ENCODE measurements at places on chromosomes 13 and 19. TPM values are rescaled to one million over a fixed set of nuclear protein-coding genes. Genes with fewer than 3 reads are reported as not detected.

Gene CD79A
- total RNA-seq = not detected

DNA sequence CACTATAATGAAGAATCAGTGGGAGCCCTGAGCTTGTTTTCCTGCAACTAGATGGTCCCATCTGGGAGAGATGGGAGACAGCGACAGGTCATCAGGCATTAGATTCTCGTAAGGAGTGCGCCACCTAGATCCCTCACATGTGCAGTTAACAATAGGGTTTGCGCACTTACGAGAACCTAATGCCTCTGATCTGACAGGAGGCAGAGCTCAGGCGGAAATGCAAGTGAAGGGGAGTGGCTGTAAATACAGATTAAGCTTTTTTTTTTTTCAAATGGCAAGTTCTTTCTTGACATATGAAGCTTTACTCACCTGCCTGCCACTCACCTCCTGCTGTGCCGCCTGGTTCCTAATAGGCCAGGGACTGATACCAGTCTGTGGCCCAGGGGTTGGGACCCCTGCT is 14.4 kb downstream of the CDC16 start:
- H3K4me1 ChIP-seq = no peaks in the 10 kb centered on the region
- H3K36me3 ChIP-seq = peaks cover 70% of the 10 kb centered on the region
- no peak for DNase-seq

DNA sequence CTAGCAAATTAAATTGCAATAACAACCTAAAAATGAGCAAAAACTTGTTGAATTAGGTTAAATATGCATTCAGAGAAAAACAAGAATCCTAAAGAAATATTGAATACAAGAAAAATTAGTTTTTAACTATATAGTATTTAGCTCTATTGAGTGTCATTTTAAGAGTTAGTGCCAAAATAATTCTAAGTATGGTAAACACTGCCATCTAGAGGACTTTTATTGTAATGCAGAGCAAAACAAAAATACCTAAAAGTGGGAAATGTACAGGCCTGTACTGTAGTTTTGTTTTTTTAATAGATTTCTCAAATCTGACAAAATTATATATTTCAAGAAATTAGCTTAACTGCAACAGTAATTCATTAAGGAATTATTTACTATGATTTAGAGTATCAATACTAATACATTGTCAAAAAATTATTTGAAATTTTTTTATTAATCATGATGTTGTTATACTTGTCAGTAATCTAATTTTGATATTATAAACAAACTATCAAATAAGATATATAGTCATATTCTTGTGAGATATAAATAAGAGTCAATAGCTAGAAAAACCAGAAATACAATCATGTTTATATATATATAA is 8.2 kb upstream of the PCDH9 start:
- H3K27me3 ChIP-seq = no peaks in the 10 kb centered on the region
- peaks cover 5% of the 10 kb centered on the region for H3K4me1 ChIP-seq
- H3K36me3 ChIP-seq = no peaks in the 10 kb centered on the region
- H3K4me3 ChIP-seq = no peak overlapping the region

DNA sequence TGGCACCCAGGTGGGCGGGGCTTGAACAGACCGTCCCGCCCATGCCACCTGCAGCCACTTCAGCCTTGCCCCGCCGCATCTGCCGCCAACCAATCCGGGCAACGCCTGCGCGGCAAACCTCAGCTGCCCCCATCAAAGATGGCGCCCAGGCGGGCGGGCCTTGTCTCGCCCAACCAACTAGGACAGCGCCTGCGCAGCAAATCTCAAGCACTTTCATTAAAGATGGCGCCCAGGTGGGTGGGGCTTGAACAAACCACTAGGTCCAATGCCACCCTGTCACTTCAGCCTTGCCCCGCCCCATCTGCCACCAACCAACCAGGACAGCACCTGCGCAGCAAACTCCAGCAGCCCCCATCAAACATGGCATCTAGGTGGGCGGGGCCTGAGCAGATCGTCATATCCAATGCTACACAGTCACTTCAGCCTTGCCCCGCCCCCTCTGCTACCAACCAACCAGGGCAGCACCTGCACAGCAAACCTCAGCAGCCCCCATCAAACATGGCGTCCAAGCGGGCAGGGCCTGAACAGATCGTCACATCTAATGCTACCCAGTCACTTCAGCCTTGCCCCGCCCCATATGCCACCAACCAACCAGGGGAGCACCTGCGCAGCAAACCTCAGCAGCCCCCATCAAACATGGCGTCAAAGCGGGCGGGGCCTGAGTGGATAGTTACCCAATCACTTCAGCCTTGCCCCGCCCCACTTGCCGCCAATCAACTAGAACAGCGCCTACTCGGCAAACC is 1.4 kb downstream of the PEG3 start:
- H3K36me3 ChIP-seq = 0 out of 2 replicates have a peak, but pooled peaks cover 3% of the 10 kb centered on the region
- DNase-seq = no peak
- H3K27ac ChIP-seq = no peak overlapping the region
- H3K27me3 ChIP-seq = no peaks in the 10 kb centered on the region
- H3K4me1 ChIP-seq = no peaks in the 10 kb centered on the region
- no peak overlapping the region for H3K4me3 ChIP-seq

- H3K4me1 ChIP-seq = no peaks in the 10 kb centered on the region
- no peak for DNase-seq
- no peak overlapping the region for H3K4me3 ChIP-seq
Measured at GRCh38 chr13:101979825-101980224, 422.0 kb downstream of the FGF14 start.

GRCh38 chr13:25432691-25433090 is 60.9 kb downstream of the ATP8A2 start:
- no peaks in the 10 kb centered on the region for H3K36me3 ChIP-seq
- H3K4me3 ChIP-seq = no peak overlapping the region
- no peak overlapping the region for H3K27ac ChIP-seq
- no peak for DNase-seq
- H3K4me1 ChIP-seq = no peaks in the 10 kb centered on the region

DNA sequence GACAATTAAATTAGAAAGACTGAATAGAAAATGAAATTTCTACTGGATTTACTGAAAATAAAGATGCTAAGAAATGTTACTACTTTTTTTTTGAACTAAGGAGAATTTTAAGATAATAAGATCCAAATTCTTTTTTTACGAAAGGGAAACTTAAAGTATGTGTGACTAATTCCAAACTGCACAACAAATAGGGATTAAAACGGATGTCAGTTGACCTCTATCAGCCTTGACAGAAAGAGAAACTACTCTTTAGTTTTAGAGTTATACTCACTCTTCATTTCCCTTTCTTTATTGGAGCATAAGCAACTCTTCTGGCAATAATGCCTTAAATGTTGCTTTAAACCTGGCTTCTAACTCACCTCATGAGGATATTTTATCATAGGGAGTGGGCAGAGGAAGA is 273.8 kb downstream of the SLITRK6 start:
- H3K27ac ChIP-seq = no peak overlapping the region
- no peaks in the 10 kb centered on the region for H3K36me3 ChIP-seq
- no peaks in the 10 kb centered on the region for H3K4me1 ChIP-seq
- DNase-seq = no peak
- H3K4me3 ChIP-seq = no peak overlapping the region
- H3K27me3 ChIP-seq = no peaks in the 10 kb centered on the region

GRCh38 chr13:21938168-21938567 is 267.3 kb downstream of the FGF9 start:
- no peak overlapping the region for H3K4me3 ChIP-seq
- no peaks in the 10 kb centered on the region for H3K4me1 ChIP-seq
- no peaks in the 10 kb centered on the region for H3K36me3 ChIP-seq
- H3K27me3 ChIP-seq = no peaks in the 10 kb centered on the region
- no peak for DNase-seq
- H3K27ac ChIP-seq = no peak overlapping the region

DNA sequence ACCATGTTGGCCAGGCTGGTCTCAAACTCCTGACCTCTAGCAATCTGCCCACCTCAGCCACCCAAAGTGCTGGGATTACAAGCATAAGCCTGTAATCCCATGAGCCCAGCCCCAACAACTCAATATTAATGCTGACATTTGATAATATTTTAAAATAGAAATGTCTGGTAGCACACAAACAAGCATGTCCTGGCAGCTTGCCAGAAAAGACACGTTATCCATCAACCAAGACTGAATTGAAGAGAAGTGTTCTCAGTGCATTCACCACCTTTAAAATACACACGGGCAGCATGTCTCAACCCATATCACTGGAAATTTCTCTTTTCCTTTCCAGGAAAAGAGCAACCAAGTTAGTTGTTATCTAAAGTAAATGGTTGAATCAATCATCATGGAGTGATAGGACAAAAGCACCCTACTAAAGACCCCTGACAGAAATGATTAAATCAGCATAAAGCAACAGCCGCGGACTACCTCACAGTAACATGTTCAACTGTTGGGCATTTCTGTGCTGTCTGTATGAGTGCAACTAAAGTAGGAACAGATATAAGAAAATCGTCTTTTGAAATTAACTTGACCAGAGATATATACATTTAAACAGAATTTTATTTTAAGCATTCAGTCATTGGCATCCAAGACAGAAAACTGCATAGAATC is 25.0 kb downstream of the LHFPL6 start:
- DNase-seq = no peak
- no peak overlapping the region for H3K4me3 ChIP-seq
- no peaks in the 10 kb centered on the region for H3K27me3 ChIP-seq
- no peaks in the 10 kb centered on the region for H3K36me3 ChIP-seq
- no peak overlapping the region for H3K27ac ChIP-seq

Gene UPF1
- total RNA-seq = 81.9 TPM

DNA sequence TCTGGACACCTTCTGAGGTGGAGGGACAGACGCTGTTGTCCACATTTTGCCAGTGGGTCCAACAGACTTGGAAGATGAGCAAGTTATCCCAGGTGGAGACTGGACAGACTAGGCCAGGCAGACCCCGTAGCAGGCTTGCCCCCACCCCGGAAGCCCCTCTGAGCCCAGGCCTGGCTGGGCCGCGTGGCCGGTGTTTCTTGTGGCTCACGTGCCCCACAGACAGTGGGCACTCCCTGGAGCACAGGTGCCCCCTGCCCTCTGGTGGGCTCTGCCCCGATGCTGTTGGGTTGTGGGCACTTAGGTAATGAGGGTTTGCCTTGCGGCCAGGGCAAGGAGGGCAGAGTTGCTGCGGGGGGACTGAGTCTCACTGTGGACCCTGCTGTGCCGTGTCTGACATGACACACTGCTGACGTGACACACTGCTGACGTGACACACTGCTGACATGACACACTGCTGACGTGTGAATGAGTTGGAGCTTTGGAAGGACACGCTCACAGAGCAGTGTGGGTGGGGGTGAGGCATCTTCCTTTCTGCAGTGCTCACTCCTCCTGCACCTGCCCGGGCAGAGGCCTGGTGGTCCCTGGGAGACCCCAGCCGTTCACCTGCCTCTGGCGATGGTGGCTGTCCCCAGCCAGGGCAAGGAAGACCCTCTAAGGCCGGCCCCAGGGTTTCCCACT is 25.1 kb downstream of the DOT1L start:
- H3K27me3 ChIP-seq = no peaks in the 10 kb centered on the region
- DNase-seq = no peak
- no peak overlapping the region for H3K4me3 ChIP-seq
- no peak overlapping the region for H3K27ac ChIP-seq
- no peaks in the 10 kb centered on the region for H3K4me1 ChIP-seq

GRCh38 chr13:99299256-99299919 is 7.8 kb downstream of the GPR183 start:
- H3K27me3 ChIP-seq = no peaks in the 10 kb centered on the region
- no peak overlapping the region for H3K27ac ChIP-seq
- no peaks in the 10 kb centered on the region for H3K4me1 ChIP-seq
- no peak overlapping the region for H3K4me3 ChIP-seq

- no peaks in the 10 kb centered on the region for H3K27me3 ChIP-seq
- H3K36me3 ChIP-seq = no peaks in the 10 kb centered on the region
- peak; percentile 41 for DNase-seq
Measured at GRCh38 chr13:99269627-99270241, 11.6 kb upstream of the GPR18 start.

Gene KPNA3
- total RNA-seq = 50.9 TPM

Gene IFNL3
- total RNA-seq = not detected

- peaks cover 59% of the 10 kb centered on the region for H3K36me3 ChIP-seq
- H3K4me3 ChIP-seq = no peak overlapping the region
- no peaks in the 10 kb centered on the region for H3K27me3 ChIP-seq
- H3K4me1 ChIP-seq = no peaks in the 10 kb centered on the region
Measured at GRCh38 chr19:57292547-57292946, 12.3 kb downstream of the ZNF460 start.

DNA sequence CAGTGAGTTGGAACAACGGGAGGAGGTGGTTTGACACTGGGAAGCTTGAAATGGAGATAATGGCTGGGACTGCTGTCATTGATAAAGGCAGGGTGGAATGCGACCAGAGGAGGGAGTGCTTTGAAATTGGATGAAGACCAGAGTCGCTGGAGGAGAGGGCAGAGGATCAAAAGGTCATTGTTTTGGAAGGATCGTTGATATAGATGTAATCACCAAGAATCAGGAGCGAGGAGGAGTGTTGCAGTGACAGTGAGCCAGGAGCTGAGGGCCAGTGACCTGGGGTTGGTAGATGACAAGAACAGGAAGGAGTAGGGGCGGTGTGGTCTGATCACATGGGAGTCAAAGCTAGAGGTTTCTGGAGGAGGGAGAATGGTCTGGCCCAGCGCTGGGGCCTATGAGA is 25.3 kb downstream of the TM9SF2 start:
- H3K27me3 ChIP-seq = no peaks in the 10 kb centered on the region
- peaks cover 11% of the 10 kb centered on the region for H3K36me3 ChIP-seq
- no peak for DNase-seq
- H3K27ac ChIP-seq = peak overlapping the region; percentile 55
- no peaks in the 10 kb centered on the region for H3K4me1 ChIP-seq

GRCh38 chr19:1507763-1508506 is 4.9 kb downstream of the ADAMTSL5 start:
- H3K36me3 ChIP-seq = no peaks in the 10 kb centered on the region
- peaks cover 15% of the 10 kb centered on the region for H3K27me3 ChIP-seq
- peak overlapping the region; percentile 90 for H3K4me3 ChIP-seq
- H3K27ac ChIP-seq = 0 out of 2 replicates have a peak overlapping the region, but pooled peaks have one; percentile 77

DNA sequence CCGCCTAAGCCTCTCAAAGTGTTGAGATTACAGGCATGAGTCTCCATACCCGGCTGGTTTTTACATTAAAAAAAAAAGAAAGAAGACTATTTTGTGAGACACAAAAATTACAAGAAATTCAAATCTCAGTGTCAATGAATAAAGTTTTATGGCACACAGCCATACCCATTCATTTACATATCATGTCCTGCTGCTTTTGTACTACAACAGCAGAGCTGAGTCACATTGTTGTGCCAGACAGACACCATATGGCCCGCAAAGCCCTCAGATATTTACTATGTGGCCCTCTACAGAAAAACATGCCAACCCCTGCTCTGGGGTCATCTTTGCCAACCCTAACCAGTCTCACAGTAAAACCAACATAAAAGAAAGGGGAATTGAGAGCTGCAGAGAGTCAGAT is 5.3 kb downstream of the SMIM7 start:
- no peak overlapping the region for H3K4me3 ChIP-seq
- no peaks in the 10 kb centered on the region for H3K4me1 ChIP-seq
- DNase-seq = no peak
- H3K27me3 ChIP-seq = no peaks in the 10 kb centered on the region
- peaks cover 38% of the 10 kb centered on the region for H3K36me3 ChIP-seq
- H3K27ac ChIP-seq = no peak overlapping the region

DNA sequence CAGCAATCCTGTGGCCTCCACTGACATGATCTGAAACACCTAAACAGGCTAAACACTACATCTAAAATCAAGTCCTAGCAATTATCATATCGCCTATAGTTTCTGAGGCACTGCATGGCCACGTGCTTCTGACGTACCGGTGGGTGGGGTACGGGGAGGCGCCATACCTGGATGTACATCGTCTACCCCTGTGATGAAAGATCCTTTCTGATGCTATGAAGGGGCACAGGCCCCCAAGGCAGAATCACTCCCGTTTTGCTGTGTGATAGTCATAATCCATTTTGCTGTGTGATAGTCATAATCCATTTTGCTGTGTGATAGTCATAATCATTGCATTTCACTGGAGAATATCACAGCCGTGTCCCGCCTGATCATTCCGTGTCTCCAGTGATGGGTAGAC is 118.7 kb upstream of the SOX1 start:
- no peak overlapping the region for H3K4me3 ChIP-seq
- no peaks in the 10 kb centered on the region for H3K36me3 ChIP-seq
- no peaks in the 10 kb centered on the region for H3K4me1 ChIP-seq
- no peak for DNase-seq
- no peaks in the 10 kb centered on the region for H3K27me3 ChIP-seq
- no peak overlapping the region for H3K27ac ChIP-seq

Data from GM23338 (cell line).